A549 (cell line): ENCODE measurements at places on chromosomes 6 and 20.
A peak's percentile ranks its signal among the peaks of the same experiment; 100 is the strongest.

DNA sequence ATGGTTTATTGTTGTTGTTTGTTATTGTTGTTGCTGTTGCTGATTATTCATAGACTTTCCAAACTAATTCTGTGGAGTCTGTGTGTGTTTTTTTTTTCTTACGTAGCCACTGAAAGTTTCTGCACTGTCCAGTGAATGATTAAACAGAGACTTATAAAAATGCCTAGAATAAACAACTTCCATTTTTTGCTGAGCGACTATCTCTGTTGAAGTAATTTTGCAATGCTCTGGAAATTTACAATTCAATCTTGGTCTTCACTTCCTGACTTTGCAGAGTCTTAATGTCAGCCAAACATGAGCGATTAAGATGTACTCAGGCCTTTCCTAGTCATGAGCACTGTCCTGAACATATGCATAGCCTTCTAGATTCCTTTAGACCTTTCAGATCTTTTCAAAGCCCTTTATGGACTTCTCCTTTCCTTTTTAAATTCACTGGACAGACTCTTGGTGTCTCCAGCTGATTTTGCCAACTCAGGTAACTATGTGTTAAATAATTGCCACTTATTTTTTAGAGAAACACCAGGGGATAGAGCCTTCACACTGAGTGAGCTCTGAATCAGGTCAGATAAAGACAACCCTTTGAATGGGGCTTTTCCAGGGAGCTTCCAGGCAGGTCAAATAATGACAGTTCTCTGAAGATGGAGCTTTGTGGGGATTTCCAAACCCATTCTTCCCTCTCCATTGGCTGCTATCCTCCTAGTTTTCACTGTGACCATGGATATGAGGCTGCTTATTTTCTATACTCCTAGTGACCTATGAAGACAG is 622.8 kb upstream of the EPHA7 start:
- no peak for DNase-seq

DNA sequence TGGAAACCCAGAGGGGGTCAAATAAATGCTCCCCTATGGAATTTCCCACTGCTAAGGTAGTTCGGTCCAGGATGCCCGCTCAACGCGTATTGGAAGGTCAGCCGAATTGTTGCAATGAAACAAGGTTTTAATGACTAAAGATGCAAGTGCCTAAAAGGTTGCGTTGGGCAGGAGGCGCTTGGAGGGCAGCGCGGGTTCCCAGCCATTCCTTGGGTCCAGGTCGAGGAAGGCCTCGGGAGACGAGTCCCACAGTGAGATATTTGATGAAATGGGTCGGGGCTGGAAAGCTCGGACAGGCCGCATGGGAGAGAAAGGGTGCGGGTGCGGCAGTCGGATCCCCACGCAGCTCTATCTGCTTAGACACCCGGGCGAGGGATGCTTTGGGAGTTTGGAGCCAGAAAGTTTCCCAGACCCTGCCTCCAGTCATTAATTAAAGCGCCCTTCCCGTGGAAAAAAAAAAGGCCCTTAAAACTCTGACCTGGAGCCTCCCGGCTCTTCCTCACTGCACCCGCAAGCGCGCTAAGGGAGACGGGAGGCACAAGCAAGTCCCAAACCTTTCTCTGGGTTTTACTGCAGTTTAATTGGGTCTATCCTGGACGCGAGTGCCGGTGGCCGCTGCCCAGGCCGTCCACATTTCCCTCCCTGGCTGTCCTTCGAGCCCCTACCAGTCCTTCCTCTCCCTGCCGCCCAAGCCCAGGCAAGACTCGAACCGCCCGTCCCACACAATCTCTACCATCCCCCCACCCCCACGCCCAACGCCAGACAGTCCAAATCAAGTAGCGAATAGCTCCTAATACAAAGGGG is 24.2 kb downstream of the TFAP2A start:
- no peak for DNase-seq

- no peak for DNase-seq
Observed at GRCh38 chr6:164098857-164099267, 684.3 kb downstream of the QKI start.

GRCh38 chr6:140663772-140664171 is 1289.3 kb upstream of the CITED2 start:
- DNase-seq, result no peak

DNA sequence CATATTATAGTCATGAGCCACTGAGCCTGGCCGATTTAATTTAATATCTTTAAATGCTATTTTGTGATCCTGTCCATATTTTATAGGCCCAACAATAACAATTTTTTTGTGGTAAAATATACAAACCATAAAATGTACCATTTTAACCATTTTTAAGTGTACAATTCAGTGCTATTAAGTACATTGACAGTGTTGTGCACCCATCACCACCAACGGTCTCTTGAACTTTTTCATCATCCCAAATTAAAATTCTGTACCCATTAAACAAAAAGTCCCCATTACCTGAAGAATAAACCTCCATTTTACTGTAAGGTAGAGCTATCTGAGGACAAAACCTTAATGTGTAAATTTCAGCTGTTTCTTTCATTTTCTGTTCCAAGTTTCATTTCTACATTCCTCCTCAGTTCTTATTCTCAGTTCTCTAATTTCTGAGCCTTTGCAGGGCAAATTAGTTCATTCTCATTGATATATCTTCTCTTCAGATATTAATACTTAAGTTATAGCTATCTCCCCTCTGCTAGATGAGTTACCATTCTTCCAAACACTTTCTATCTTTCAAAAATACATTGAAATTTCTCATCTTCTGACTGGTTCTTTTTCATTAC is 10.3 kb downstream of the MTO1 start:
- no peak for DNase-seq

DNA sequence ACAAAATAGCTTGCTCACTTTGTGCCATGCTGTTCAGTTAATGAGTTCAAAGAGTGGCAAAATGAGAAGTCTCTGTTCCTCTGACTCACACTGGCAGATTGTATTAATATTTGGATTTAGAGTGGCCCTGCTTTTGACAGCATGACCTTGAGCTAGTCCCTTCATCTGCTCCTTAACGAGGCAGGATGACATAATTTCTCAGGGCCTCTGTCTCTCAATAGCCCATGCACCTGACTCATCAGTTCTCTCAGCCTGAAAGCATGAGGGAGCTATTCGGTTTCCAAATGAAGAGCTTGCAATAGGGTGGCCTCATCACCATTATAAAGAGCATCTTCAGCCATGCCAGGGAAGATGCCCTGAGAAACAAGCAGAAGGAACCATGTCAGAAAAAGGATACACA is 38.2 kb downstream of the CAP2 start:
- DNase-seq, result no peak

DNA sequence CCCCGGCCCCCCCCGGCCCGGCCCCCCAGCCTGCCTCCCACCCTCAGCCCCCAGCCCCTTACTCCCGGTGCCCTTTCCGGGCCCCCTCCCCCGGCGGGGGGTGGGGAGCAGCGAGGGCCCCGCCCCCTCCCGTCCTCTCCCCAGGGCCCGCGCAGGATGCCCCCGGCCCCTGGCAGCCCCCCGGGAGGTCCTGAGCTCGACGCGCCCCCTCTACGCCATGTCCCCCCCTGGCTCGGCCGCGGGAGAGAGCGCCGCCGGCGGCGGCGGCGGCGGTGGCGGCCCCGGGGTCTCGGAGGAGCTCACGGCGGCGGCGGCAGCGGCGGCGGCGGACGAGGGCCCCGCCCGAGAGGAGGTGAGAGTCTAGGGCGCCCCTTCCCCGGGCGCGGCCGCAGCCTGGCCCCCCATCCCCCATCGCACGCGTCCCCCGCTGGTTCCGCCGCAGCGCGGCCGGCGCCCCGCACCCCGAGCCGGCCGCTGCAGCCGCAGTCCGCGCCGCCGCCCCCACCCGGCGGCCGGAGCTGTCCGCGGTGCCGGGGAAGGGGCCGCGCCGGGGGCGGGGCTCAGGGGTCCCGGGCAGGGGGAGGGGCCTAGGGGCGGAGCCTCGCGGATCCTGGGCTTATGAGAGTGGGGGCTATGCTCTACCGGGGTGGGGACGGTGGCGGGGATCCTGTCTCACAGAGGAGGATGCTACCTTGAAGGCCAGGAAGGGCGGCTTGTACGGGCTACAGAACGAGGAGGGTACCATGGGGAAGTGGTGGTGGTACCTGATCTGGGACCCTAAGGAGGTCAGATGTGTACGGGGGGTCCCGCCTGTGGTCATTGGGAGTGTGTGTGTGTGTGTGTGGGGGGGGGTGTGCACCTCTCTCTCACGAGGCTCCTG is 516 bp downstream of the TMEM151B start:
- DNase-seq, result no peak

DNA sequence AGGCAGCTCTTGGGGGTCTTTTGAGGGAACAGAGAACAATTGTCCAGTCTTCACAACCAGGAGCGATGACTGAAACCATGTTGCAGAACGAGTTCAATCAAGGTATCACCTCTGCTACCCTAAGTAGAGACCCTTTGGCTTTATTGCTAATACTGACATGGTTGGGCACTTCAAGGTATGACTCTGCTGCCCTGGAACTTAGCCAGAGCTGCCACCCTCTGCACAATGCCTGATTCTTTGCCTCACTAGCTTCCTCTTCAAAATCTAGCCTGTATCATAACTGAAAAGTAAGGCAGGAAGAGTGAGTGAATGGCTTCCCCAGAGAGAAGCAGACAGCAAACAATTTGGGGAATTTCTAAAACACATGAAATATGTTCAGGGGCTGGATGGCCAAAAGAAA is 592.7 kb upstream of the NRSN1 start:
- DNase-seq, result no peak

GRCh38 chr20:542777-543368 is 717 bp downstream of the CSNK2A1 start:
- peak; percentile 23 for DNase-seq
